Activated B cell treated with CpG ODN at 0.5 μM for 24 hours (primary cell): ENCODE measurements at places on chromosomes 5 and 9. TPM values are rescaled to one million over a fixed set of nuclear protein-coding genes. Genes with fewer than 3 reads are reported as not detected.
A peak's percentile ranks its signal among the peaks of the same experiment; 100 is the strongest.

GRCh38 chr9:117418111-117418510 is 3.3 kb upstream of the ASTN2 start:
- DNase-seq, result no peak

DNA sequence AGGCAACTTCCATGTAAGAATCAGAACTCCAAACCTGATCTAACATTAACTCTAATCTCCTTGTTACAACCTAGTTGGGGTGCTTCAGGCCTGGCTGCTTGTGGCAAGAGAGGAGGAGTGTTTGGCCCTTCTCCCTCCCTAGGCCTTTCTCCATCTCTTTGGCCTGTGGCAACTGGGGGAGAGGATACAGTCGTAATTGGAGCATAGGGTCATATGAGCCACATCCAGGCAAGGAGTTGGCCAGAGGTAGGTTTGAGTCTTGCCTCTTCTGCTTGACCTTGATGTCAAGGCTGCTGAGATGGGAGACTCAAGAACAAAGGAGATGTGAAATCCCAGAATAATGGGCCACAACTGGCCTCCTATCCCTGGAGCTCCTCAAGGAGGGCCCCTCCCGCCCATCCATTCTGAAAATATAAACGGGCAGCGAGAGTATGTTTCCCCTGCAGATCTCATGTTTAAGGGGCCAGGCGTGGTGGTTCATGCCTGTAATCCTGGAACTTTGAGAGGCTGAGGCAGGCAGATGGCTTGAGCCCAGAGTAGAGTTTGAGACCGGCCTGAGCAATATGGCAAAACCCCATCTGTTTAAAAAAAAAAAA is 59.3 kb upstream of the ANGPTL2 start:
- DNase-seq, result peak; percentile 0

GRCh38 chr9:2767800-2768677 is 50.7 kb downstream of the KCNV2 start:
- DNase-seq, result no peak

SLC6A19 gene
- not detected in 2 replicates for total RNA-seq

CMYA5 gene
- 0.11 and 0.17 TPM in 2 replicates for total RNA-seq
